ENCODE measurements at places on chromosomes 16 and 17.

- peak; percentile 69 for DNase-seq
These were observed 148.3 kb downstream of the KATNIP start for GRCh38 chr16:27698266-27698665.

GRCh38 chr16:57938484-57938883 is 32.4 kb downstream of the CNGB1 start:
- no peak for DNase-seq

DNA sequence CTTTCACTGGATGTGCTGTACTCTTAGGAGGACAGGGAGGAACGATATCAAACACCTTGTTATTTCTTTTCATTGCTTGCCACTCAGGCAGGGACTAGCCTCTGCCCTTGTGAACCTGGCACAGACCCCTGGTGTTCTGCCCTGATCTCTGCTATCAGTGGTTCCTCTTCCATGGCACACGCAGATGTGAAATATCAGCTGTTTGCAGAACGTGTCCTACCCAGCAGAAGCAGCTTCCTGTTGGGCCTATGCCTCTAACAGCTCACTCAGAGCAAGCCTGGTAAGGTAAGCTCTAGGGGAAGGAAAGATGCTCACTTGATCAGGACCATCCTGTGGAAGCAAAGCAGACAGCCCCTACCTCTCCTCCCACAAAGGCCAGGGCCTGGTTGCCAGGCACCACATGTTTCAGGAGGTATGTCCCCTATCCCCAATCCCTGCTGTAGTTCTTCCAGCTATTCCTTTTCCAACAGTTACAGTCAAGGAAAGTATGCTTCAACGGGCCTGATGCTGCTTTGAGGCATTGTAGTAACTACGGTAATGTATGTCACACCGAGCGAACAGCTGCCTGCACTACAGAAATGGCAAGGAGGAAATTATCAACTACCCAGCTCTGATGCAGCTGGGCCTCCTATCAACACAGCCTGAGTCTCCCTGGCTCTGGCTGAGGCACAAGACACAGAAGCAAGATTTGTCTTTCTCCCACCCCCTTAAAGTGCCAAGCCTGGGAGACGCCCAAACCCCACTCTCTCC is 41.3 kb upstream of the GFOD2 start:
- no peak for DNase-seq

- no peak for DNase-seq
These were observed 33.1 kb downstream of the PEMT start for GRCh38 chr17:17558431-17558830.

- DNase-seq = no peak
These were observed 6.1 kb upstream of the CD300C start for GRCh38 chr17:74552037-74552436.

- DNase-seq = no peak
These were observed 58.3 kb downstream of the TNRC6C start for GRCh38 chr17:78016852-78017251.

GRCh38 chr17:76447931-76448652 is 4.9 kb downstream of the UBE2O start:
- DNase-seq = no peak

DNA sequence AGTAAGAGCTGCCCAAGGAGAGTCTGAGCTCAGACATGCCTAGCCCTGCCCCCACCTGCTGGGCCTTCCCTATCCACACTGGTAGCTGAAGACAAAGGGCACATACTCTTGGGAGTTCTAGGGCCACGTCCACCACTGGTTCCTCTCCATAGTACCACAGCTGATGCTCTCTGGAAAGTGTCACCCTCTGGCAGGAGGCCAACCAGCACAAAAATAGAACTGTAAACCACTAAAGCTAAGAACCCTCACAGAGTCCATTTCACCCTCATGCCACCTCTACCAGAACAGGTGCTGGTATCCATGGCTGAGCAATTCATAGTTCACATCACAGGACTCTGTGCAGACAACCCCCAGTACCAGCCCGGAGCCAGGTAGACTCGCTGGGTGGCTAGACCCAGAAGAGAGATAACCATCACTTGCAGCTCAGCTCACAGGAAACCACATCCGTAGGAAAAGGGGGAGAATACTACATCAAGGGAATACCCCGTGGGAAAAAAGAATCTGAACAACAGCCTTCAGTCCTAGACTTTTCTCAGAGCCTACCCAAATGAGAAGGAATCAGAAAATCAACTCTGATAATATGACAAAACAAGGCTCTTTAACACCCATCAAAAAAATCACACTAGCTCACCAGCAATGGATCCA is 115.3 kb downstream of the CEP112 start:
- DNase-seq = no peak

- DNase-seq = no peak
These were observed 18.8 kb downstream of the RPH3AL start for GRCh38 chr17:333626-334396.

- DNase-seq = no peak
These were observed 69.3 kb downstream of the STXBP4 start for GRCh38 chr17:55037828-55038227.

DNA sequence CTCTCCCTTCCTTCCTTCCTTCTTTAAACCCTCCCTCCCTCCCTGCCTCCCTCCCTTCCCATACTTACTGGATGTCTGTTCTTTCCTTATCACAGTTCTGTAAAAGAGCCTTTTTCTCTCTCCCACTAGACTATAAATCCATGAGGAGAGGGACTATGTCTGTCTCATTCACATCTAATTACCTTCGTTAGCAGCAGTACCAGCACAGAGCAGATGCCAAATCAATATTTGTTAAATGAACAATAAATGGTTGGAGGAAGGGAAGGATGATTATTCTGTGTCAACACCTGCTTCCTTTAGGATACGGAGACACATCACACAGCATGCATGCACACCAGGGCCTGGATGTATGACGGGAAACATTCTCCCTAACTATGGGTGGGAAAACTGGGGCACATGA is 94.2 kb downstream of the DNAH3 start:
- DNase-seq = no peak

DNA sequence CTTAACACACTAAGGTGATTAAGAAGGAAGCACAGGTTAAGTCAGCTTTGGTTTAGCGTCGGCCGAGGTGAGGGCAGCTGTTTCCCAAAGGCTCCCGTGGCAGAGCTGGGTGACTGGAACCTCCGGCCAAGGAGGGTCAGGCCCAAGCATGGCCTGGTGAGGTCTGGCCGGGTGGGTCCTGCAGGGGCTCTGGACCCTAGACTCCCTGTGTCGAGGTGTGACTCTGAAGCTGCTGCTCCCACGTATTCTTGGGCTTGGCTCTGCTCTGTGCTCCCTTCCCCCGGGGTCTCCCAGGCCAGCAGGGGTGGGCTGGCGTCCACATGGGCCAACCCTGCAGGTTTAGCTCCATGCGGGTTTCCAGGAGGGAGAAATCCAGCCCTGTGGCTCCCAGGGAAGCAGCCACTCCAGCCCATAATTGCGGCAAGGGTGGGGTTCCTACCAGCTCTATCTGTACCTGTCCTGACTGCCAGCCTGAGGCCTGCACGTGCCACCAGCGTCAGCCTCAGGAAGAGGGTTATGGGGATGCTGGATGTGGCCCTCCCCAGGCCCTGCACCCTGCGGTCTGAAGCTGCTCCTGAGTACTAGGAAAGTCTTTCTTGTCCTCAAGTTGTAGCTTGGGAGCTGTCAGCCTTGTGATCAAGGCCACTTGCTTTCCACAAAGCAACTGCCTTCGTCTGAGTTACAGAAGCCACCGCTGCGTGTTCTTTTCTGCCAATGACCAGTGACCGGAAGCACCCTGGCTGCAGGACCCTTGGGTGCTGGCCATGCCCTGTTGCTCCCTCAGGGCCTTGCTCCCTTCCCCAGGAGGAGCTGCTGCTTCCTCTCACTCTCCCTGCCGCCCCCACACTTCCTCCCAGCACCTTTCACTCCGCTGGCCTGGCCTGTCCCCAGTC is 4.8 kb downstream of the CDK5R1 start:
- no peak for DNase-seq

DNA sequence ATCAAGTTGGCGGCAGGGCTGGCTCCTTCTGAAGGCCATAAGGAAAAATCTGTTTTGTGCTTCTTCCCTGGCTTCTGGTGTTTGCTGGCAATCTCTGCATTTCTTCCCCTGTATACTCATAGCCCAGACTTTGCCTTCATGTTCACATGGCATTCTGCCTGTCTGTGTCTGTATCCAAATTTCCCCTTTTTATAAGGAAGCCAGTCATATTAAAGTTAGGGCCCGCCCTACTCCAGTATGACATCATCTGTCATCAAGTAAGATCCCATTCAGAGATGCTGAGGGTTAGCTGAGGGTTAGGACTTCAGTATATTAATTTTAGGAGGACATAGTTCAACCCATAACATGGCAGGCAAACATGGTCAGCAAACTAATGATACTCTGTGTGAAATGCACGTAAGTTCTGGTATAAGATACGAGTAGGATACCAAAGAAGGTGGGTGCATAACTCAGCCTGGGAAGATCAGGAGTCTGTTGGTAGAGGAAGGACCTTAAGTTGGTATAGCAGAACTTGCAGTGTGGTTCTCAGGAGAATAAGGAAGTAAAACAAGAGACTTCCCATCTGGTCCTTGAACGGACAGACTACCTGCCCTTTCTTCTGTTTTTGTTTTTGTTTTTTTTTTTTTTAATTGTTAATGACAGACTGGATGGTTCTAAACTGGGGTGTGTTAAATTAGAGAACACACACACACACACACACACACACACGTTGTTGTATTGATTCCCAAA is 13.9 kb downstream of the MAP2K6 start:
- no peak for DNase-seq

DNA sequence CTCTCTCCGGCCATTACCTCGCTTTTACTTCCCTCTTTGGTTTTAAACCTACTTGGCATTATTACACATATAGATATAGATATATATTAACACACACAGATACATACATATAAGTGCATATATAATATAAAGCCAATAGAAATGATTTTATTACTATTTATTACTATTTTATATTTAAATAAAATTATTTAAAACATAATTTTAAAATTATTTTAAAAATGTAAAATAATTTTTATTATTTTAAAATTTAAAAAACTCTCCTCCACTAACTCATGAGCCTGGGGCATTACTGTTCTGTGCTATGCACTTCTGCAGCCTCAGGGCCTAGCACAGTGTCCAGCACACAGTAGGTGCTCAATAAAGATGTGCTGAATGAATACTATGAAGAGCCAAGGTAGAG is 200.9 kb downstream of the SLC39A11 start:
- no peak for DNase-seq

DNA sequence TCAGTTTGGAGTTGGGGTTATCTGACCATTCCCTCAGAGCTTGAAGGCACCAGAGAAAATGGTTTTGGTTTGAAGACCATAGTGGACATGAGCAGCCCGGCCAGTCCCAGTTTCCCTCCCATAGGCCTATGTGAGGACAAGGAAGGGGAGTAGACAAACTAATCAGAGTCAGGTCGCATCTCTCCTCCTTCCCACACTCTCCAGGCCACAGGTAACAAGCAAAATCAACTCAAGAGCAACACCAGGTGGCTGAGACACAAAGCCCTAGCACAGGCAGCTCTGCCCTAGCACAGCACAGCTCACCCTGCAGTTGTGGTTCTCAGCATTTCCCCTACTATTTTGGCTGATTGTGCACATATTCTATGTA is 7.2 kb downstream of the SUPT4H1 start:
- no peak for DNase-seq

DNA sequence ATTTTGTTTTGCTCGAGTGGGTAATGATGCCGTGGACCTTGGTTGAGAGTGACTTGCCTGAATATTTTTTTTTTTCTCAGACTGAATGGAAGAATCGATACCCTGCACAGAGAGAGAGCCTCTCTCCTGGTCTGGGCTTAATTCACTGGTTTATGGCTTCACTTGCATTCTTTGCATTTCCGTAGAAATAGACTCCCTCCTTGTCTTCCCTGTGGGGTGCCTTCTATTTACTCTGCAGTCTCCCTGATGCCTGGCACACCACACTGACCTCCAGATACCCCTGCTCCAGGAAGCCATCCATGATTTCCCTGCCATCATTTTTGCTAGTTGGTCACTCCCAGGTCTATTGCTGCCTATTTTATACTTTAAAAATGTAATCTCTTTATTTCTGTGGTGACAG is 238.0 kb downstream of the SNX29 start:
- DNase-seq = no peak

- DNase-seq = no peak
These were observed 11.4 kb downstream of the CASKIN2 start for GRCh38 chr17:75503976-75504346.

DNA sequence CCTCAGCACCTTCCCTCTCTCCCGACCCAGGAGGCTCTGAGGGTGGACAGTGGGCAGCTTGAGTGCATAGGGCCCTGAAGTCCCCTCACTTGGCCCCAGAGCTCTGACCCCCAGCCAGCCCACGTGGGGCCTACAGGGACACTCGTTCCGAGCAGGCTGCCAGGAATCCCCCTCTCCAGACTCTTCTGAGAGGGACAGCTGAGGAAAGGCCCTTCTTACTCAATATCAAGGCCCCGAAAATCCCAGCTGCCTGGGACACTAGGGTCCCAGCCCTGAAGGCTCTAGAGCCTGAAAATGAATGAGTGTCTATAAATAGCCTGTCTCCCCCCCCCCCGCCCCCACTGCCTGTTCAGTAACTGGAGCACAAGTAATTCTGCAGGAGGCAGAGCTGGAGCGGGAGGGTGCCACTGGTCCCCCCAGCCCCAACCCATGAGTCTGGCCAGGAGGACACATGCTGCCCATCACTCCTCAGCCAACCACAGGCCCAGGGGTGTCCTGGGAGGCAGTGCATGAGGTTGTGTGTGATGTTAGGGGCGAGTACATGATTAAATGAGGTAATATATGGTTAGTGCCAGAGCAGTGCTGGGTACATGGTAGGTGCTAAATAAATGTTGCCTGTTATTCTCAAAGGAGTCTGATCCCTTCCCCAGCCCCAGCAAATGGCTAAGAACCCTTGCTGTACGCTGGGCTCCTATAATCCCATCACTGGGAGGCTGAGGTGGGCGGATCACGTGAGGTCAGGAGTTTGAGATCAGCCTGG is 11.6 kb downstream of the ADAM11 start:
- DNase-seq = no peak

GRCh38 chr16:77827032-77827431 is 38.7 kb downstream of the VAT1L start:
- no peak for DNase-seq

- no peak for DNase-seq
These were observed 1.4 kb downstream of the CARHSP1 start for GRCh38 chr16:8867216-8867931.

GRCh38 chr17:73431401-73432205 is 119.8 kb upstream of the CDC42EP4 start:
- DNase-seq = no peak

DNA sequence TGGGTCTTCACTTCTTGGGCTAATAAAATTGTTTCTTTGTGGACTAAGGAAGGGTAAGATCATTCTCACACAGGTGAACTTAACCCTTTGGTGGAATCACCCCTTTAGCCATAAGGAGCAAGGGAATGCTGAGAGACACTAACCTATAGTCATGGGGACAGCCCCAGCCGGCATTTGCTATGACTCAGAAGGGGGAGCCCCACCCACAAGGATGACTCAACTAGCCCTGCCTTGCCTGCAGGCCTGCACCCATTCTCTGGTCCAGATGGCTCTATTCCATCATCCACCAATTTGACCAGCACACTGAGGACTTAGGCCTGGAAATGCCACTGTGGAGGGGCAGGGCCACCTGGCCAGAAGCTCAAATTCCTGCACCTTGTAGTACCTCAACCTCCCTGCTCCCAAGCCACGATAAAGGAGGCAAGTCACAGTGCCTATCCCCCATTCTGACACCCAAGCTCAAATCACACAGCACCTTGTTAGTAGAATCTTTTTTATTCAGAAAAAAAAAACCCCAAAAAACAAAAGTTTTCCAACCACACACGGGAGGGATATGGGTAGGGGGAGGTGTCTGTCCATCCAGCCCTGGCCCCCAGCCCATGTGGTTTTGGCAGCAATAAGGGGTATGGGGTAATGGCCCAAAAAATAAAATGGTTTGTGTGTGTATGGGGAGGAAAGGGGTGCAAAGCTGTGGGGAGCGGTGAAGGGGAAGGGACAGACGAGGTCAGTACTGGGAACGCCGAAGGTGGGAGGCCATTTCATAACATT is 3.0 kb downstream of the PFN1 start:
- DNase-seq = no peak
